ENCODE measurements at places on chromosomes 16 and 17.

DNA sequence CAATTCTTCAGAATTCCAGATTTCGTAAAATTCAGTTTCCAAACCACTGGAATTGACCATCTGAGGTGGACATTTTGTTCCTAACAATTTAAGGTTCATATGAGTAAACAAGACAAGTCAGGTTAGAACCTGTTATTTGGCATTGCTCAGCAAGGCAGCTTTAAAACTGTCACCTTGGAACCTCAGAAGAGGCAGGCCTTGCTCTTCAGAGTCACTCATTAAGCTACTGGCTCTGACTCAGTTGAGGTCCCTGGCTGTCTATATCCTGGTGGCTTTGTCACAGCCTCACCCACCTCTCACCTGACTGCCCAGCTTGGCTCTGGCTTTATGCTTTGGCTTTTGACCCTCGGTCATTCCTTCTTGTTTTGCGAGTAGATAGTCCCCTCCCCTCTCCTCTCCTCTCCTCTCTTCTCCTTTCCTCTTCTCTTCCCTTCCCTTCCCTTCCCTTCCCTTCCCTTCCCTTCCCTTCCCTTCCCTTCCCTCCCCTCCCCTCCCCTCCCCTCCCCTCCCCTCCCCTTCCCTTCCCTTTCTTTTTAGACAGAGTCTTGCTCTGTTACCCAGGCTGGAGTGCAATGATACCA, 238.4 kb downstream of the SHISA9 start:
- DNase-seq, result no peak

GRCh38 chr17:75736173-75736835, 15.0 kb downstream of the ITGB4 start:
- no peak for DNase-seq

- no peak for DNase-seq
Observed at GRCh38 chr17:66549731-66550207, 247.4 kb downstream of the PRKCA start.

DNA sequence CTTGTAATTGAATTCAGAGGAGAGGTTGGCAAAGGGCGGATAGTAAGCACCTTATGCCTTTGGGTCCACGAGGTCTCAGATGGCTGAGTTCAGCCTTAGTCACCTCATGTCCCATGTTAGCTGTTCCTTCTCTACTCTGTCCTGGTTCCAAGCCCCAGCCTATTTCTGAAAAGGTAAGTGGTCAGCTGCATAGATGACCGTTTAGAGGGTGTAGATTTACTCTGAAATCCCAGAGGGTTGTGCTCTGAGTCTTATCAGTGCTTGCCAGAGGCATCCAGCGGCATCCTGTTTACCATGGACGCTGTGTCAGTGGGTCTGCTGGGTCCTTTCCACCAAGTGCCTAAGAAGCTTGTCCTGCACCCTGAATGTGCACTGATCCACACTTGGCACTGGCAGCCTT, 1.9 kb downstream of the ZNF778 start:
- DNase-seq, result no peak

DNA sequence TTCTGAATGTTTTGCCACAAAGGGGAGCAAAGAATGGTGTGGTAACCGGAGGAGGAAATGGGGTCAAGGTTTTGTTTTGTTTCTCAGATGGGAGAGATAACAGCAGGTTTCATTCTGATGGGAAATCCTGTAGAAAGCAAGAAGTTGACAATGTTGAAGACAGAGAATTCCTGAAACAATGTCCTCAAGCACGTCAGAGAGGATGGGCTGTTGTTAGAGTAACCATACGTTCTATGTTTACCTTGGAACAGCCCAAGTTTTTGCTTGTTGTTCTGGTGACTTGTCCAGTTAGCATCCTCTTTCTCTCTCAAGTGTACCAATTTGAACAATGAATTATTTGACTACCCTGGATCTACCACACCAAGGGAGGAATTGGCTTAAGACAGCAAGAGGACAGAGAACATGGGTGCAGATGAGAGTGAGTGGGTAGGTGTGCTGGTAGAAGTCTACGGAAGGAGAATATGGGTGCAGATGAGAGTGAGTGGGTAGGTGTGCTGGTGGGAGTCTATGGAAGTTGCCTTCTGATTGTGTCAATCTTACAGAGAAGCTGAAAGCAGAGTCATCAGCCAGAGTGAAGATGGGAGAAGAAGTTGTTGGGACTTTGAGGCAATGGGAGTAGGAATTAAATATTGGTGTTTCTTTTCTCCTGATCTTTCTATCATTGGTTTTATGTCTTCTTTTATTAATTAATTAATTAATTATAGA, 14.8 kb upstream of the NSRP1 start:
- DNase-seq, result no peak

- DNase-seq, result no peak
Observed at GRCh38 chr17:65550075-65550662, 11.3 kb downstream of the AXIN2 start.

GRCh38 chr17:80920441-80920840, 71.2 kb upstream of the CHMP6 start:
- DNase-seq, result no peak

DNA sequence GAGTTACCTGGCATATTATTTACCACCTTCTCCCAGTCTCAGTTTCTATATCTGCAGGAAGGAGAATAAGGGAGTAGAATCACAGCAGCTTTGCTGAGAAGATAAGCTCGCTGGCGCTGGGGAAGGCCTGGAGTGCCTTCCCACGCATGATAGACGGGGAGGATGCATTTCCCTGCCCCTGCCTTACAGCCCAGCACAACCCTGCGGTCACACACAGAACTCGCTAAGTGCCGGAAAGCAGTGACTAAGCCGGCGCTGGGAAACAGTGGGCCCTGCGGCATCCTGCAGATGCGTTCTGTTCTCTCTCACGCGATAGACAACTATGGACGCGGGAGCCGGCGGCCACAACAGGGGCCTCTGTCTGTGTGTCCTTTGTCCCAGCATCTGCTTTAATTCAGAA, 4.8 kb downstream of the CA5A start:
- peak; percentile 72 for DNase-seq

DNA sequence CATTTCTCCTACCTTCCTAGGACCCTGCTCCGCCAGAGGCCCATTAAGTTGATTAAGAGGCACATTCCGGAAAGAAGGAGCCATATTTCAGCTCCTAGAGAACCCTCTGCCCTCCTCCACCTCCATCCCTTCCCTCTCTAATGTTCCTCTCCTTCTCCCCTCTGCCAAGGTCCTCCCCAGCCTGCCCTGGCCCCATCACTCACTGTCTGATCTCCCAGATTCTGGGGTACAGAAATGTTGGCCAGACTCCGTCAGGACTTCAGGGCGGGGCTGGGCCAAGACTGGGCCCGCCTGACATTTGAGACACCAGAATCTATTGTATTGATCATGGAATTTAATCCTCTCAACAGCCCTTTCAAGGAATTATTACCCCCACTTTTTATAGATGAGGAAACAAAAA, 136.1 kb downstream of the TMEM132E start:
- no peak for DNase-seq

DNA sequence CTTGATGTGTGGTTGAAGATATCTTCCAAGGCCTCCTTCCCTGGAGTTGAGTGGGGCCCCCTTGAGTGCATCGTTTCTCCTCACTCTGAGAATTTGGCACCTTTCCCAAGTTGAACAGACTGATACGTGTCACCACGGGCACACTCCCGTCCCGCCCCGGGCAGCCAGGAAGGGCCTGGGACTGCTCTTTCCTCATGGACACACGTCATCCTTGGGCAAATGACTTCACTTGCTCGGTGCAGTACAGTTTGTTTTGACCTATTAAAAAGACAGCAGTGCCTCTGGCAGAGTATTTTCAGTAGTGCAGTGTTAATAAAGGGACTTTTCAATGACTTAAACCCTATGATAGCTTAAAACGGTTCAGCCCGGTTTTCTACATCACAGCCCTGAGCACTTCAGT, 59.9 kb downstream of the SEC14L1 start:
- peak; percentile 36 for DNase-seq

DNA sequence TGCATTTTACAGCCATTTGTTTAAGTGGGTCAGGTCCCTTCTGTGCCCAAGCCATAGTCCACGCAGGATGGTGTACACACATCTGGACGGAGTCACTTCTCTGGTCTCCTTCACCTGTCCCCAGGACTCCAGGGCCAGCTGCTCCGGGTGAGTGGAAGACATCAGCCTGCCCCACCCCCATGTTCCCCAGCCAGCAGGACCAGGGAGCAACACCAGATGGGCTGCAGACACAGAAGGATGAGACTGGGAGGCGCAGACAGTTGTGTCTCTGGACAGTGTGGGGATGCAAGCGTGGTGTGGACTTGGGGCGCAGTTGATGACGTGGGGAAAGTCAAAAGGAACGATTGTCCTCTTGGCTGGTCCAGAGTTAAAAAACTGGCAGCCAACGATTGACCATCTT, 24.6 kb upstream of the WFDC1 start:
- no peak for DNase-seq

DNA sequence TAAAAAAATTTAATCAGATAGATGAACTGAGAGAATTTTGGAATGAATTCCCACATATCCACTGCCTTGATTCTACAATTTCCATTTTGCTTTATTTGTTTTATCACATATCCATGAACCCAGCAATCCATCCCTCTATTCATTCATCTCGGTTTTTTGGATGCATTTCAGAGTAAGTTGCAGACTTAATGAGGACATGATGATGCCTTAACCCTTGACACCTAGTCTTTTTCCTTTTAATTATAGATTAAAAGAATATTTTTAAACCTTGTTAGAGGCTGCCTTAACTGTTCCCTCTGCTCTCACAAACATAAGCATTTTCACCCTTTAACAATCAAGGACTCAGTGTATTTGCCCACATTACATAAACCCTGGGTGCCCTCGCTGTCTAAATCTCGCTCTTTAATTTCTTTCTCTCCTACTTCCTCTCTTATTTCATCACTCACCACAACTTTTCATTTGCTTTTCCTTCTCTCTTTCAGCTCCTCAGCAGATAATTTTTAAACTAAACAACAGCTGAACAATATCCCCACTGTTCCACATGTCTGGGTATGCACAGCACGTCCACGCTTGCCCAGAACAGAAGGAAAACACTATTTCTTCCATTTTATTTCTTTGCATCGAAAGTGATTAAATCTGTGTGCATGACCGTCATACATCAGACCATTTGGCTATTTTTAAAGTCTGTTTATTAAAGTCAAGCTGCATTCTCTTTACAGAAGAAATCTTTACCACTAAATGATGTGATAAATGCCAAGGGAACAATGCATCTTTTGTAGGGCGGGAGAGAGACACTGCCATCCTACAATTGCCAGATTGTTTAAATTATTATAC, 39.9 kb downstream of the IQCK start:
- DNase-seq, result no peak

- no peak for DNase-seq
Observed at GRCh38 chr17:79501910-79502309, 108.9 kb downstream of the RBFOX3 start.

DNA sequence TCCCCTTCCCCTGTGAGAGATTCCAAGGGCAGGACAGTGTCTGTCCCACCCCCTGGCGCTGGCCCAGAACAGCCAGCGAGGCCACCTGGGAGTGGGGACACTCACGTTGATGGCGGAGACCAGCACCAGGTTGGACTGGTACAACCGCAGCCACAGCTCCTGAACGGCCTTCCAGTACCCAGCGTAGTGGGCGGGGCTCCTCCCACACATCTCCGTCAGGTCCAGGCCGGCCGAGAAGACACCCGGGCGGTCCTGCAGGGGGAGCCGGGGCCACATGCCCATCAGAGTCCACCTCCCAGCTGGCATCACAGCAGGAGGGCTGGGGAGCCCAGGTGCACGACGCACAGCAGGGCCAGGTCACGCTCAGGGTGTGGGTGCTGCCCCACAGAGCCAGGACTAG, 7.1 kb downstream of the ECI1 start:
- DNase-seq, result no peak

DNA sequence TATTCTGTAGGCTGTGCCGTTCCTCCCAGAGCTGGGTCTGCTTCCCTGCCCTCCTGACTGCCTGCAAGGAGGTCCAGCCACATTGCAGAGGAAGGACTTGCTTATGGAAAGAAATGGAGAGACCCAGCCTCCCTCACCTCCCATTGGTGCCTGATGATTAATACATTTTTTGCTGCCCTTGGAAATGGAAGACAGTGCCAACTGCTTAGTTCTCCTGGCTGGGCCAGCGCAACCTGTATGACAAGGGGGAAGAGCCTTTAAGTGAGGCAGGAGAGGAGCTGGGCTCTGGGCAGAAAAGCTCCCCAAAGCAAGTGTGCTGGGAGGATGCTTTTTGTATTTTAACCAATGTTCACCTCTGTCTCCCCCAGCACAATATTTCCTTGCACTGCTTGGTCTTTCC, 238.5 kb downstream of the SOX9 start:
- peak; percentile 34 for DNase-seq

DNA sequence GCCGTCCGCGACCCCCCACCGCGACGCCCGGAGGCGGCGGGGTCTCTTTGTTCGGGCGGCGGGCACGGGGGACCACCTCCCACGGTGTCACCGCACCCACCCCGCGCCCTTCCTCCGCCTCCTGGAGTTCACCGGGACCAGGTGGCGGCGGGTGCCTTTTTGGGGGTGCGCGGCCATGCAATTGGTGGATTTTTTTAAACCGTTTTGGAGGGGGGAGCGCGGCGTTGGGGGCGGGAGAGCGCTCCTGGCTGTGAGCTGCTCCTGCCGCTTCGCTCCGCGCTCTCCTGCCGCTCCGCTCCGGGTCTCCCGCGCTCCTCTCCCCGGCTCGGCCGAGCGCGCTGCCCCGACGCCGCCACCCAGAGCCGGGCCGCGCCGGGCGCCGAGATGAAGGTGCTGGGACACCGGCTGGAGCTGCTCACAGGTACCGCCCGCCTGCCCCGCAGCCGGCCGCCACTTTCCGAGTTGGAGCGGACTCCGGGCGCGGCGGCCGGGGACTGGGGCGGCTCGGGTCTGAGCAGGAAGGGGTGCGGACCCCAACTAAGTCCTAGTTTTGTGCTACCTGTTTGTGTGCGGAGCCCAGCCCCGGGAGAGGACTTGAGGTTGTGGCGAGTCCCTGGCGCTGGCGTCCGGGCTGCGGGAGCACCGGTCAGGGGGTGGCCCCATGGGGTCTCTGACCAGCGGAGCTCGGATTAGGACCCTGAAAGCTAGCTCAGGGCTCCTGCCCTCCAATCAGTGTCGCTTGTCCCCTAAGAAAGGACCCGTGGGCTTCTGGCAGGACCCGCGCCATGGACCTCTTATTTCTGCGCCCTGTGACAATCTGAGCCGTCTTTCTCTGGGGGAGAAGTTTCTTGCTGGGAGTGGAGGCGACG, 35.7 kb upstream of the NDRG4 start:
- no peak for DNase-seq

- DNase-seq, result no peak
Observed at GRCh38 chr17:68783861-68784260, 171.3 kb downstream of the ABCA8 start.

GRCh38 chr17:75689441-75689873, 22.3 kb downstream of the SAP30BP start:
- DNase-seq, result peak; percentile 64

- DNase-seq, result no peak
Observed at GRCh38 chr17:55444471-55445441, 23.1 kb upstream of the MMD start.

DNA sequence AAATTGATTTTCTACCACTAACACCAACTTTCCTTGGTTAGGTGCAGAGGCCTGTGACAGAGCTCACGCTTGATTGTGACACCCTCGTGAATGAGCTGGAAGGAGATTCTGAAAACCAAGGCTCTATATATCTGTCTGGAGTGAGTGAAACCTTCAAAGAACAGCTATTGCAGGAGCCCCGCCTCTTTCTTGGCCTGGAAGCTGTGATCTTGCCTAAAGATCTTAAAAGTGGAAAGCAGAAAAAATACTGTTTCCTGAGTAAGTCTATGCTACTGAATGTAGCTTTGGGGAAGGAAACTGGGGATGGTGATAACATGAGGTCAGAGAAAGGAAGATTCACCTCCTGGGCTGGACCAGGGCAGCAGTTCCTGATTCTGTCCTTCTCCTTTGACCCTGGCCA, 38.3 kb downstream of the REXO5 start:
- no peak for DNase-seq

Data from activated effector memory CD4-positive, alpha-beta T cell treated with anti-CD3 and anti-CD28 coated beads, Interleukin-2, amount 50 U/mL, for 16 hours (primary cell).